ENCODE measurements at places on chromosomes 3 and 15.

GRCh38 chr3:53628536-53629401 is 134.4 kb downstream of the CACNA1D start:
- no peak for DNase-seq

DNA sequence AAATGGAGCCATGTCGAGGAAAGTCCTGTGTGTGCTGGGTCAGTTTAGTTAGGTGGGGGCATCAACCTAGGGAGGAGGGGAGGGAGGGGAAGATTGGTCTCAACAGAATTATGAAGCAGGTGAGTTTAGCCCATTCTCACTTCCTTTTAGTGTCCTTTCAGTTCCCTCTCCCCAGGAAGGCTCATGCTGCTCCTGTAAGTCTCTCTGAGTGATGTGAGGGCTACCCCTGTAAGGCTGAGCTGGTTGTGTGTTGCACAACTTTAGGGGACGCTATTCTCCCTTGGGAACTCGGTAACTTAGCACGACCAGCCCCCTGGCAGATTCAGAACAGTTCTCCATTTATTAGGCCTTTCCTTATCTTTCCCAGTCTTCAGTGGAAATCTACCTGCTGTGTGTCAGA is 21.2 kb downstream of the IL5RA start:
- DNase-seq: no peak

DNA sequence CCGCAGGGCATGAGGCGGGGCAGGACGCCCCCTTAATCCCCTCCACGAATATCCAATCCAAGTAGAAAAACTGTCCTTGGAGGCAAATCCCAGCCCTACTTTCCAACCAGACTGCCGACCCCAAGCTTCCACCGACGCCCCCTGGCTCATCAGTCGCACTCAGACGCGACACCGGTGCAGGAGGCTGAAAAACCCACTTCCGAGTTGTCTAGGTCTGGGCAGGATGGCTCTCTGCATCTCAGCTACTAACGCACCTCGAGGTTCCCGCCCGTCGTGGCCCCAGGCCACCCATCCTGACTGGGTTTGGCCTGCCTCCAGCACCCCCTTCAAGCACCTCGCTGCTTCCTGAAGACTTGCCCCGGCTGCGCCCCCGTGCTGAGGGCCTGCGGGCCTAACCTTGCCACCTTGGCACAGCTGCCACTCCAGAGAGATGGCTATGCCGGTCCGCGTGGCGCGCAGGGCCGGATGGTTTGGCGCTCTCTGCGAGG is 15.5 kb downstream of the RGMA start:
- no peak for DNase-seq

GRCh38 chr15:84658788-84659411 is 901 bp upstream of the NMB start:
- DNase-seq: no peak

- DNase-seq: no peak
Measured at GRCh38 chr3:99549957-99550603, 88.3 kb upstream of the COL8A1 start.

DNA sequence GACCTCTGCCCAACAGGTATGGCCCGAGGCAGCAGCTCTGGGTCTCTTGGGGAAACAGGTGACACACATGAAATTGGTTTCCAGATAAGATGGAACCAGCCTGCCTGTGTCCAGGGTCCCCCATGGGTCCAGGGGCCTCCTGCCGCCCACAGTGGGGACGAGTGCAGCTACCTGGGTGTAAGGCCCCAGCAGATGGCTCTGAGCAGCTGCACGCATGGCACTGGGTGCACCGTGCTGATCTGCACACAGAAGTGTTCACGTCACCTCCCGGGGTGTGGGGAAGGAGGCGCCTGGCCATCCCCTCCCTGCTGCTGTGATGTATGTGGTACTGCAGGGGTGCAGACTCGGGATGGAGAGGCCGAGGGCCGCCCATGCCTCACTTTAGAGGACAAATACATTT is 63.6 kb downstream of the NIPA2 start:
- DNase-seq: no peak

DNA sequence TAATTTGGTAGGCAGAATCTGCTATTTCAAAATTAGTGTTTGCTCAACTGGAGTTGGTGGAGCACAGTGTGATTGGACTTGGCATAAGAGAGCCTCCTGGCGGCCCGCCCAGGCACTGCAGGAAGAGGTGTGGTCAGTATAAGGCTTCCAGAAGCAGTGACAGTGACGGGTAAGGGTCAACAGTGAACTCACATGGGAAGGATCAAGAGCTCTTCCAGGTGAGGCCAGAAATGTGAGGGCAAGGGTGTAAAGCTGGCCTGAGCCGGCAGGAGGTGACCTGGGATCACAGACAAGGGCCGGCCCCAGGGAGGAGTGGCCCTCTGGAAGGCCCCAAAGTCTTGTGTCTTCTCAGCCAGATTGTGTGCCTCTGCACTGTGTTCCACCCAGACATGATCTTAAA is 93.2 kb upstream of the RNF7 start:
- DNase-seq: peak; percentile 81

GRCh38 chr15:96764501-96764900 is 434.0 kb downstream of the NR2F2 start:
- no peak for DNase-seq

- DNase-seq: no peak
Measured at GRCh38 chr15:35195649-35196048, 110.6 kb upstream of the NANOGP8 start.

DNA sequence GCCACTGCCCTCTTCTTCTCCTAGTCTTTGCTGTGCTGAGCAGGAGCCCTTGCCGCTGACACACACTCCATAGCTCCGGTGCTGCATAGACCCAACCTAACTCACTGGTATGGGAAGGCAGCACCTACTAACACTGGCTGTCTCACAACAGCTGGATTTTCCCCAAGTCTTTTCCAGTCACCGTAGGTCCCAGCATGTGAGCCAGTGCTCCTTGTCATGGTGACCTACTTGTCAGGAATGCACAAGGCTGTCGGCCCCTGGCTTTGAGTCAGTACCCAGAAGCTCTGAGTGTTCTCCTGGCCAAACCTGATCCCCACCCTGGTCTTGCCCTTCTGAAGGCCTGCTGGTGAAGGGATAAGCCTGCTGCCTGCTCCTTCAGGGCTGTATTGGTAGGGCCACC is 25.7 kb downstream of the AMOTL2 start:
- no peak for DNase-seq

DNA sequence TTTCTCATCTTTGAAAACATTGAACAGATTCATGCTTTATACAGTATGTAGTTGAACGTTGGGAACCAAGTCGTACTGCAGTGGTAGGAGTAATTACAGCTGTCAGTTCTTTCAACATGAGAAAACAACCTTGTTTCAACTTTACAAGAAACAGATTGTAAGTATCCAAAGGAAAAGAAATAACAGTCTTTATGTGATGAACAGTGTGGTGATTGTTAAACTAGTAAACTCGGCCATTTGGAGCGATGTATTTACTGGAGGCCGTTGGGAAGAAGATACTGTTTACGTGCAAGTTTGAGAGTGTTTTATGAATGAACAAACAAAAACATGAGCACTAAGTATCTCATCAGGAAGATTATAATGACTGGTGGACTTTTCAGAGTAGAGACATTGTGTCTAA is 48.4 kb downstream of the EPHA3 start:
- DNase-seq: no peak

- peak; percentile 57 for DNase-seq
Measured at GRCh38 chr15:78317145-78317836, 17.9 kb upstream of the SKIC8 start.

- no peak for DNase-seq
Measured at GRCh38 chr15:68616397-68616796, 37.6 kb downstream of the CORO2B start.

DNA sequence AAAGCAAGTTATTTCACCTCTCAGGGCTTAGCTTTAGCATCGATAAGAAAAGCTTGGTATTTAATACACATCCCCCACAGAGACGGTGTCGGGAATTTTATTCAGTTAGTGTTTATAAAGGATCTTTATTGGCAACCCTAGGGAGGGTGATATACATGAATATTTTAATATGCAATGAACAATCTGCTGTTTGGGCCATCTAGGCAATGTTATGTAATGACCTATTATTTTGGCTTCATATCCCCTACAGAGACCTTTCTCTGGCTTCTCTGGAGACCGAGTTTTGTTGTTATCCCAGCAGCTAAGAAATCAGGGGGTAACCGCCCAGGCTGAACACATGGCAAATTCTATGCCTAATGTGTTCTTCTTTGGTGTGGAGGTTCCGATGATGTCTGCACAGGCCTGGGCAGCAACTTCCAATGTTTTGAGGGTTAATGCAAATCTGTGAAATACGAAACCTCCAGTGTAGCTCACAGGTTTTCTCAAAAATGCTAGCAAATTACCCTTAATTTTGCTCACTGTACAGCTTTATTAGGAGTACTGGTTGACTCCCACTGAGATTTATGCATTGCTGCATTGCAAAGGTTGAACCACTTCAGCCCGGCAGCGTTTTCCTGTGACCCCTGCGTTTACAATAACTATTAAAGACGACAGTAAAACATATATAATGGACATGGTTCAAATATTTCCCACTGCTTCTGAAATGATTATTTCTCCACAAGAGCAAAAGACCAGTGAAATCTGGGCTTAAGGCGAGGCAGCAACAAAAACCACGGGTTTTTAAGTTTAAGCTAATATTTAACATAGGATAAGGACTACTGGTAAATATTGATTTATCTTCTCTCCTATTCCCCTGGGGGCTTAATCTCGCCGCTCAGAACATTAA is 298.3 kb upstream of the NR2E3 start:
- no peak for DNase-seq

GRCh38 chr3:55339390-55339789 is 147.7 kb downstream of the WNT5A start:
- DNase-seq: no peak

GRCh38 chr3:1442271-1442670 is 349.4 kb downstream of the CNTN6 start:
- no peak for DNase-seq

GRCh38 chr3:43243590-43244587 is 42.5 kb upstream of the SNRK start:
- peak; percentile 29 for DNase-seq

- DNase-seq: no peak
Measured at GRCh38 chr15:69855258-69856000, 242.3 kb downstream of the TLE3 start.

- DNase-seq: no peak
Measured at GRCh38 chr3:24145481-24145880, 200.4 kb downstream of the NR1D2 start.

- no peak for DNase-seq
Measured at GRCh38 chr15:60923925-60924324, 305.2 kb downstream of the RORA start.

- DNase-seq: no peak
Measured at GRCh38 chr3:132539681-132540080, 57.4 kb upstream of the ACKR4 start.

- no peak for DNase-seq
Measured at GRCh38 chr3:59267021-59267420, 217.2 kb upstream of the CFAP20DC start.

DNA sequence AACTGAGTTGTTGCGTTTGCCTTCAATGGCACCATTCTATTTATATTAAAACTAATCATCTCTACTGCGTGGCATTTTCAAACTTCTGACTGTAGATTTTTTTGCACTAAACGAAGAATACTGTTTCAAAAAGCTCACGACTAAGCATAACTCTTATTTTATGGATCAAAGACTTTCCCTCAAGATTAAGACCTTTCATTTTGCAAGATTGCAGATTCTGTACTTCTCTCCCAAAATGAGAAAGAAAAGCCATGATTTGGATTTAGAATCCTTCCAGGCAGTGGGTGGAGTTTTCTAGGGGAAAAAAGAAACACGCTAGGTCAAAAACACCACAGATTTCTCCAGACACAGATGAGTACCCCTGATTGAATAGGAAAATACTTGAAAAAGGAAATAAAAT is 617.2 kb upstream of the NR2F2 start:
- DNase-seq: no peak

- no peak for DNase-seq
Measured at GRCh38 chr3:10725067-10725466, 91.0 kb upstream of the SLC6A11 start.

DNA sequence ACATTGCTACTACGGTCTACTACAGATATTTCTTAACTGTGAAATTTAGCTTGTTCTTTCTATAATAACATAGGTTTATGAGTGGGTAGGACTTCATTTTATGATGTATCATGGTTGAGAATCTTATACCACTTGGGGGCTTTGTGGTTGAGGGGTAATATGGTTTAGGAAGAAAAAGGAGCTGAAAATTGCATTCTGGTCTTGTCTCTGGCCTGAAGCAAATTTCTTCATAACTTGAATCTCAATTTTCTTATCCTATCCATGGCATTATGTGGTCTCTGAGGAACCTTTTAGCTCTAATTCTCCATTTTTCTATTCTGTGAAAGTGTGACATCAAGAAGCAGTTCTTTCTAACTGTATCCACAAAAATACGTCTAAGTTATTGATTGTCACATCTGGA is 341.0 kb downstream of the SOX2 start:
- DNase-seq: no peak

DNA sequence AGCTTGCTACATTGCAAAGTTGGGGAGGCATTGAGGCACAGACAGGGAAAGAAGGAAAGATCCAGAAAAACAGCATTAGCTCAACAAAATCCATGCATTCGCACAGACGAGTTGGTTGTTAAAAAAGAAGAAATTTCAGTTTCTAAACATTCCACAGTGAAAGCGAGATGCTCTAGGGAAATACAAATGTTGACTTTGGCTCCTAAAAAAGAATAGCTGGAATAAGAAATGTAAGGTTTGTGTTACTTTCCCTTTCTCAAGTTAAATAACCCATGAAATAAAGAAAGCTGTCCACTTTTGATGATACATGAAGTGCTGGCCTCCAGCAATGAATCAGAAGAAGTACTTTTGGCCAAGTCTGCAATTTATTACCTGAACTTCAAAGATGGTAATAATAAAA is 465.1 kb downstream of the ERC2 start:
- DNase-seq: no peak

DNA sequence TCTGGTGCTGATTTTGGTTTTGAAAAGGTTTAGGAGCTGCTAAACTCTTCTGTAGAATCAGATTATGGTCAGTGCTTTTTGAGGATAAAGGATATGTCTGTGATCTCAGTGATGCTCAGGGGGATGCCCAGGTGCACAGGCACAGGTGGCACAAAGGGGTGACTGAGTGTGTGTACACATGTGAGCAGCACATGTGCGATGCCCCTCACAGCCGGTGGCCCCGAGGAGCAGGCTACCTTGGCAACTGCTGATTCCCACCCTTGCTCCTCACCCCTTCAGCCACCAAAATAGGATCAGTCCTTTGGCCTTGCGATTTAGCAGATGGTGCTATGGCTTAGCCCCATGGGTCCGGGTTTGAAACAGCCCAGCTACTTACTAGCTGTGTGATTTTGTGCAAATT is 51.1 kb downstream of the POMGNT2 start:
- no peak for DNase-seq

- DNase-seq: no peak
Measured at GRCh38 chr3:123378409-123378915, 70.4 kb downstream of the ADCY5 start.

GRCh38 chr15:96342406-96343112 is 12.1 kb downstream of the NR2F2 start:
- no peak for DNase-seq

- DNase-seq: no peak
Measured at GRCh38 chr3:29597376-29598008, 316.6 kb downstream of the RBMS3 start.

GRCh38 chr3:134336587-134336986 is 37.7 kb downstream of the AMOTL2 start:
- DNase-seq: no peak
